Fibroblast of skin of left biceps (primary cell): ENCODE measurements at places on chromosomes 1 and 21.

DNA sequence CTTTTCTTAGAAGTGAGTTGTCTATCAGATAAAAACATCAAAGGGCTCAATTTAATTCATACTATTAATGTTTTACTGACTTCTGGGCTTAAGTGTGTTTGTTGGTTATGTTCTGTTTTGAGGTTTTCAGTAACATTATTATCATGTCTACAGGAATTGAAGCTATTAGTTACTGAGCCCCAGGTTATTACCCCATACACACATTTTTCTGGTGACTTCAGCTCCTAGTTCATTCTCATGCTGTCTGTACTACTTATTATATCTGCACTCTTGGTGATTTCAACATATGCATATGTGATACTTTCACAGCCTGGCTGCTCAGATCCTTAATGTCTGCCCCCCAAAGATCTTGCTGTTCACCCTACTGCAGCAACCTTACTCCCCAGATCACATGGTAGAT, 27.0 kb upstream of the SGIP1 start:
- no peak for DNase-seq

- no peak for DNase-seq
Observed at GRCh38 chr21:42572906-42573495, 59.3 kb downstream of the SLC37A1 start.

- no peak for DNase-seq
Observed at GRCh38 chr1:67280696-67281095, 27.0 kb upstream of the IL12RB2 start.

DNA sequence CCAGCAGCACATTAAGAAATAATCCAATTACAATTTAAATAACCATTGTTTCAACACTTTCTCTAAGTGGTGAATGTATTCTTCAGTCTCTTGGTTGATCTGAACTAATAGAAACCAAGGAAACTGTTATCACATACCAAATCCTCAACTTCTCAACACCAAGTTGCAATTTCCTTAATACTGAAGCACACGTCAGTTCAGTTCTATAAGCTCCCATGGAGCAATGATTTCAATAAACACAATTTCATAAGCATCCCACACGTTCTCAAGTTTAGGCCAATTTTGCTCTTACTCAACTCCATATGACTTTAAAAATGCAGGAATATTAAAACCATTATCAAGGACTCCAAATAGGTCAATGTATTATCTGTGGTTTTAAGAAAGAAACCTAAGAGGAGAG, 5.8 kb upstream of the ERG start:
- no peak for DNase-seq

DNA sequence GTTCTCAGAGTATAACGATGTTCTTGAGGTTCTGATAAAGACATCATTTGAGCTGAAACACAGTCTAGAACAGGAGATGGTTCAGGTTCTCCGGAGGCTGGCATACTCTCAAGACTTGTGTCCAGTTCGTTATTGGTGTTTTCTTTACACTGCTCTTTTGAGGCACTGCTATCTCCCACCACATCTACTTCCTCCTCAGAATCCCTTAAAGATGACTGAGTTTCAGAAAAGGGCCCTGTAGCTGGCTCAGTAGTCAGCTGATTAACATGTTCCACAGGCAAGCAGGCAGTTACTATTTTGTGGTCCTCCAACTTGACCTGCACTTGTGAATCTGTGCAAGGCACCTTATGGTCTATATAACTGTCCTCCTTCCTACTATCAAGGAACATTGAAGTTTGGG, 50.2 kb downstream of the ZZZ3 start:
- no peak for DNase-seq

GRCh38 chr1:65003316-65003664, 36.9 kb upstream of the JAK1 start:
- no peak for DNase-seq

GRCh38 chr1:66261364-66261763, 272.6 kb upstream of the SGIP1 start:
- no peak for DNase-seq

- DNase-seq, result no peak
Observed at GRCh38 chr1:199174336-199174735, 535.5 kb downstream of the PTPRC start.

DNA sequence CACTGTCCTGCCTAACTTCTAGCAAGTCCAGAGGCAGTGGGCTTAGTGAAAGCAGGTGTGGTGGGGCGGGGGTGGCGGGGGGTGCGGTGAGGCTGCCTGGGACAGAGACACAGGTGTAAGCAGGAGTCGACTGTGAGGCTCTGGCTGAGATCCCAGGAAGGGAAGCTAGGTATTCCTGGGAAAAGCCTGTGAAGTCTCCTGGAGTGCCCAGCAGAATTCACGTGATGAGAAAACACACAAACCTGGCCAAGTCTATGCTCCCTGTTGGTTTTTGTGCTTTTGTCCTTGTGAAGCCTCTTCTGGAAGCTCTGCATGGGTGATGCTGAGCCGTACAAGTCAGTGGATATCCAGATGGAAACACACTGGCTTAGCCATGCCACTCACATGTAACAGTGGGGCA, 5.3 kb downstream of the GALNT2 start:
- no peak for DNase-seq

GRCh38 chr21:44916965-44917364, 3.7 kb downstream of the ITGB2 start:
- no peak for DNase-seq

- no peak for DNase-seq
Observed at GRCh38 chr1:24720152-24720551, 25.1 kb upstream of the CLIC4 start.

GRCh38 chr1:248054671-248055070, 8.0 kb downstream of the OR2L3 start:
- no peak for DNase-seq

- no peak for DNase-seq
Observed at GRCh38 chr1:151990856-151991198, 2.8 kb downstream of the S100A10 start.

GRCh38 chr1:51534447-51534846, 15.4 kb upstream of the EPS15 start:
- no peak for DNase-seq

- no peak for DNase-seq
Observed at GRCh38 chr1:113253590-113253989, 136.7 kb upstream of the MAGI3 start.

GRCh38 chr1:208291923-208292711, 47.9 kb upstream of the PLXNA2 start:
- no peak for DNase-seq

- DNase-seq, result no peak
Observed at GRCh38 chr1:245571815-245572294, 417.1 kb downstream of the KIF26B start.

DNA sequence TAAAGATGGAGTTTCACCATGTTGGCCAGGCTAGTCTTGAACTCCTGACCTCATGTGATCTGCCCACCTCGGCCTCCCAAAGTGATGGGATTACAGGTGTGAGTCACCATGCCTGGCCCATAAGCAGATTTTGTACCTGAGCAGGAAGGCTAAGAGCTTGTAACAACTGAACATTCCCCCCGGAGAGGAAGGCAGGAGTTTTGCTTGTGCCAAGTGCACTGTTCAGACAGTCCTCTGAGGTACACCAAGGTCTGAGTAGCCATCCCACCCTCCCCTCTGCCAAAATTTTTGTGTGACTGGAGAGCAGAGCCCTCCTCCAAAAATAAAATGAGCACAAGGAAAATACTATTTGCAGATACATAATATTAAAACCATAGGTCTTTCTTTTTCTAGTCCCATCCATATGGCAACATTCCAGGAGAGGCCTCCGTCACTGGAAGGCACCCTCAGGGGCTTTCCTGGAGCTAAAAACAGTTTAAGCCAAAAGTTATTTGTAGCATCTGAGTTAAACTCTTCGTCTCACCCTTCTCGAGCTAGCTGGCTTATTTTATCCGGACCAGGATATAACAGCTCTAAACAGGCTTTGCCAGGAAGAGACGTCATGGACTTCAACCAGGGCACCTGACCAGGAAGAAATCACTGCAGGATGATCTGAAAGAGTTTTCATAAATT, 27.2 kb downstream of the CAPN2 start:
- no peak for DNase-seq

- no peak for DNase-seq
Observed at GRCh38 chr1:18299441-18300338, 181.0 kb upstream of the KLHDC7A start.

DNA sequence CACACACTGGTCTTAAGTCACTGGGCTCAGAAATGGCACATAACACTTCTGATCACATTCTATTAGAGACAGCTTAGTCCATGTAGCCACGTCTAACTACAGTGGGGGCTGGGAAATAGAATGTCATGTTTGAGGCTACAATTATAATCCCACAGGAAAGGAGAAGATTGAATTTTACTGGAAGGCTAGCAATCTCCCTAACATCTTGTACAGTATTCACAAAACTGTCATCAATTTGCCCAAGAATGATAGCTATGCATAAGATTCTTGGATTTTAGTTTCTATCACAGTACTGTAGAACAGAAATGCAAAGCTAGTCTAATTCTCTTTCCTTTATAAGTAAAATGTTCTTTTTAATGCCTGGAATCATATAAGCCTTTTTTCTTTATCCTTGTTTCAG, 12.7 kb upstream of the ZMYM6 start:
- DNase-seq, result peak; percentile 28

- DNase-seq, result no peak
Observed at GRCh38 chr1:153415850-153416570, at the start of gene S100A7A. S100A7A (plus strand) TSS chr1:153416520; CDS start chr1:153418083, 1,563 bp downstream.

- no peak for DNase-seq
Observed at GRCh38 chr1:235329139-235329902, 951 bp downstream of the GGPS1 start.

DNA sequence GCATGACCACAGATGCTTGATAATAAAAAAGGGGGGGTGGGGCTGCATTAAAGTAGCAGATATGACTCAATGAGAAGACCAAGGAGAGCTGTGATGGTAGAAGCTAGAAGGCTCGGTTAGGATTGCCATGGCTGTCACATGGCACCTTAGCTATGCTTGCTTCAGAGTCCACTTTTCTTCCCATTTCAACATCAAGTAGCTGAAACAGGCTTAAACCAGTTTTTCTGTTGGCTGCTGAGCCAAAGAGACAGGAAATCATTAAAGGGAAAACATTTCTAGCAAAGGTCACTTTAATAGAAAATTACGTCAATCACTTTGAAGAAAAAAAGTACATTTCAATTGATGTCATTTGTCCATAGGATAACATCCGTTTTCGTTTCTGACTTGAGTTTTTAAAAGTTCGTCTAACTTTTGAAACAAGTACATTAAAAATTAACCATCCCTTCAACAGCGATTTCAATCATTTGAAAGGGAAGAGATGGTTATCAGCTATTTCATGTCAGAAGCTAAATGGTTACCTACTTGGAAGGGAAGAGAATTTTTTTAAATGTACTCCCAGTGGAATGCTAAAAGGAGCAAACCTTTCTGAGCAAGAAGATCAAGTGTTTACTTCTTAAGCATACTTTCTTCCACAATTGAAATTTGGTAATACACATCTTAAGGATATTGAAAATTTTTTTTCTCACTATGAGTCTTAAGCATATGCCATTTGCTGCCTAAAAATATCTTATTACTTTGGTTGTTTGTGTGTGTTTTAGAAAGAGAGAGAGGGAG, 488.1 kb upstream of the PRMT6 start:
- no peak for DNase-seq

GRCh38 chr1:154860156-154860870, 9.8 kb downstream of the KCNN3 start:
- no peak for DNase-seq

DNA sequence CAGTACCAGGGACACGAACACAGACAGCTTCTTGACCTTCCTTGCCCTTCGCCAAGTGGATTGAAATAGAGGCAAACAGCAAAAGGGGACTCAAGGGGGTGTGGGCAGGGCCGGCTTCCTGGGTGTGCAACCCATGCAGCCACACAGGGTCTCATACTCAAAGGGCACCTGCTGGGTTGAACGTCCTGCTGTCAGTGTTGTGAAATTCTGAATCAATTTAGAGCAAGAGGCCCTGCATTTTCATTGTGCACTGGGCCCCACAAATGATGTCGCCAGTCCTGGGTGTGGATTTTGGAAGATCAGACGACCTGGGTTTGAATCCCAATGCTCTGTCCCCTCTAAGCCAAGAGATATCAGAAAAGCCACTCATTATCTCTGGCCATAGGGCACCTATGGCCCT, 51.1 kb downstream of the CASZ1 start:
- DNase-seq, result no peak

- DNase-seq, result no peak
Observed at GRCh38 chr1:59113876-59114457, 182.9 kb upstream of the FGGY start.

DNA sequence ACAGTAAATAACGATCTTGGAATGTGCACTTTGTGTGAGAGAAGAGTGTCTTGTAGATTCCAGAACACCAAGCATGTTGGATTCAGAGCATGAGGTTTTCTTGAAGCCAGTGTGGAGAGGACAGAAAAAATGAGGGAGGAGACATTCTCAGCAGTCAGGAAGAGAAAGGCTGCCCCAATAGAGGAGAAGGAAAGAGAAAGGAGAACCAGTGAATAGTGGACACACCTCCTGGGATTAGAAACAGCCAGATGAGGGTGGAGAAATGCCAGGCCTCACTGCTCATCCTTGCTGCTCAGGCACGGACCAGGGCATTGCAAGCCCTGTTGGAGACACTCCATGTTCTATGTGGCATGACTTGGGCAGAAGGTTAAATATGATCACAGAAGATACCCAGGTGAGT, 69.0 kb upstream of the KAZN start:
- DNase-seq, result no peak

DNA sequence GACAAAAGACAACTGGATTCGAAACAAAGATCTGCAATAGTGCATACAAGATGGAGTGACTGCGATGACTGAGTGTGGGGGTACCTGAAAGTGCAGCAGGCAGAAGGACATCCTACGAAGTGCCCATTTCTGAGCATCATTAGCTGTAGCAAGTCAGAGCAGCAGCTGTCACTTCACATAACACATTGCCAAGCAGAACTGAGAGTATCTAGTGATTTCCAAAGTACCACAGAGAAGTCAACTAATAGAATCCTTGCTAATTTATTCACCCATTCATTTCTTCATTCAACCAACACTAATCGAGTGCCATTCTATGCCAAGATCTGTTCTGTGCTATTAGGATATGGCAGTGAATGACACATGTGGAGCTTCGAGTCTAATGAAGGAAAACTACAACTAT, 31.6 kb upstream of the CAMSAP2 start:
- DNase-seq, result no peak

- DNase-seq, result no peak
Observed at GRCh38 chr1:43438953-43439581, 14.7 kb downstream of the HYI start.

DNA sequence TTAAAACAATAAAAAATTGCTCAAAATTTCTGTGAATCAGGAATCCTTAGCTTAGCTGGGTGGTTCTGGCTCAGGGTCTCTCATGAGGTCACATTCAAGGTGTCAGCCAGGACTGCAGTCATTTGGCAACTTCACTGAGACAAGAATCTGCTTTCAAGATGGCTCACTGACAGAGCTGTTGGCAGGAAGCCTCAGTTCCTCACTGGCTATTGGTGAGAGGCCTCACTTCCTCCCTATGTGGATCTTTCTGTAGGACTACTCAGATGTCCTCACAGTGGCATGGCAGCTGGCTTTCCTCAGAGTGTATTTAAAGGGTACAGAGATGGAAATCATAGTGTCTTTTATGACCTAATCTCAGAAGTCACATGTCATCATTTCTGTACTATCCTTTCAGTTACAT, 785.7 kb downstream of the ADGRL2 start:
- no peak for DNase-seq

- DNase-seq, result peak; percentile 89
Observed at GRCh38 chr1:26961826-26962225, 1.6 kb upstream of the KDF1 start.

GRCh38 chr1:185973645-185974044, 239.5 kb downstream of the HMCN1 start:
- peak; percentile 94 for DNase-seq
